T-helper 1 cell (primary cell): ENCODE measurements at places on chromosomes 12 and 14.

GRCh38 chr12:108198043-108198442 lies 69.0 kb downstream of the WSCD2 start:
- DNase-seq: no peak

- DNase-seq: no peak
Measured at GRCh38 chr12:97292588-97292987, 170.0 kb upstream of the RMST start.

DNA sequence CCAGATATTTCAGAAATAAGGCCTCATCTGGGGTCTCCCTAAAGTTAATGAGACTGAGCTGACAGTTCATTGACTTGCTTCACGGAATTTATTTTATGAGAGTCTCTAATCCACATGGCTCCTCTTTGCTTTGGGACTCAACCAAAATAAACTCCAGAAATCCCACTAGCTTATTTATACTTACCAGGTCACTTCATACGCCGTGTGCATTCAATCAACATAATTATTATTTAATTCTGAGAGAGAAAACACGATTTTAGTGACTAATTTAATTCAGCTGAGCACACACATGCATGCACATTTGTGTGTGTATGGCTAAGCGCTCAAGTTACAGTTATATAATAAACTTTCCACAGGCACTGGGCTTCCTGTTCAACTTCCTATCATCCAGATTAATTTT lies 333.4 kb upstream of the CCDC196 start:
- DNase-seq: no peak

GRCh38 chr12:50597200-50598195 lies 92.7 kb downstream of the DIP2B start:
- no peak for DNase-seq

GRCh38 chr14:78997811-78998210 lies 827.6 kb downstream of the NRXN3 start:
- no peak for DNase-seq

DNA sequence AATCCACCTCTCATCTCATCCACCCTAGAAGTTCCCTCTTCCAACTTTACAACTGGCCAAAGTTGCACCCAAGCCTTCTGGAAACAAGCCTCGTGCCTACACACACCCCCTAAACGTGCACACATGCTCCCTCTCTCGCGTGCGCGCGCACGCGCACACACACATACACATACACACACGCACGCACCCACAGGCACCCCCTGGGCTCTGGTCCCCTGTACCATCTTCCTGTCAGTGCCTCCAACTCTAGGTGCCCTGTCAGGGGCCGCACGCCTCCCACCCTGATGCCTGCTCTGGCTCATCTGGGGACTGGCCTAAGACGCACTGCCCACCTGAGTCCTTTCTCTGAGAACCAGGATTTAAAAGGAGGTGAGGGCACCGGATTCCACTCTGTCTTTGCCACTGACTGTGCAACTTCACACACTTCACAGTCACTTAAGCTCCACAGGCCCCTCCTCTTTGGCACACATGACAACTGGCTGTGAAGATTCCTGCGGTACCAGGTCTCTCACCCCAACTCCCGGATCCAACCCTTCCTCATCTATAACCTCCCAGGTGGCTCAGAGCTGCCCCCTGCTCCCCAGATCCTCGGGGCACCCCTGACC lies 45.5 kb downstream of the TESC start:
- DNase-seq: no peak

DNA sequence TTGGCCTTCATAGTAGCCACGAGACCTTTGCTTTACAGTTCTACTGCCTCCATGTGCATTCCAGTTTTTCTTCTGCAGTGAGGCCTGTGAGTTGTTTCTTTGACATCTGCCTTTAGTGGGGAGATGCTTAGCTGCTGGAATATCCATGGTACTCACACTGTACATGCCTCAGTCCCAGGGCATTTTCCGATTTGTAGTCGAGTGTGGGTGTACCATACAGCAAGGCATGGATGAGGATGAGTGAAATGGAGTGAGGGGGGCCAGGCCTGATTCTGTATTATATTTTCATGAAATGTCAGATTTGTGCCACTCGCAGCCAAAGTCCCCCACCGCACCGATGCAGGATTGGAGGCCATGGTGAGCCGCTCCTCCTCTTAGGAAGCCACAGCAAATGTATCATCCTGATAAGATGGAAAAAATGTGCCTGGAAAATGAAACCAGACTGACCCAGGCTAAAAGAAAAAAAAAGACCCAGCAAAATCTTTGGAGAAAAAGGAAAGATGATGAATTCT lies 173.0 kb downstream of the ADGRD1 start:
- DNase-seq: no peak
